Activated CD8-positive, alpha-beta memory T cell treated with anti-CD3 and anti-CD28 coated beads, Interleukin-2, amount 50 U/mL, for 48 hours (primary cell): ENCODE measurements at places on chromosomes 7 and 10.
A peak's percentile ranks its signal among the peaks of the same experiment; 100 is the strongest.

- DNase-seq = no peak
Observed at GRCh38 chr7:116569737-116570136, 44.9 kb downstream of the CAV1 start.

- DNase-seq = no peak
Observed at GRCh38 chr10:71520042-71520441, 123.3 kb downstream of the CDH23 start.

DNA sequence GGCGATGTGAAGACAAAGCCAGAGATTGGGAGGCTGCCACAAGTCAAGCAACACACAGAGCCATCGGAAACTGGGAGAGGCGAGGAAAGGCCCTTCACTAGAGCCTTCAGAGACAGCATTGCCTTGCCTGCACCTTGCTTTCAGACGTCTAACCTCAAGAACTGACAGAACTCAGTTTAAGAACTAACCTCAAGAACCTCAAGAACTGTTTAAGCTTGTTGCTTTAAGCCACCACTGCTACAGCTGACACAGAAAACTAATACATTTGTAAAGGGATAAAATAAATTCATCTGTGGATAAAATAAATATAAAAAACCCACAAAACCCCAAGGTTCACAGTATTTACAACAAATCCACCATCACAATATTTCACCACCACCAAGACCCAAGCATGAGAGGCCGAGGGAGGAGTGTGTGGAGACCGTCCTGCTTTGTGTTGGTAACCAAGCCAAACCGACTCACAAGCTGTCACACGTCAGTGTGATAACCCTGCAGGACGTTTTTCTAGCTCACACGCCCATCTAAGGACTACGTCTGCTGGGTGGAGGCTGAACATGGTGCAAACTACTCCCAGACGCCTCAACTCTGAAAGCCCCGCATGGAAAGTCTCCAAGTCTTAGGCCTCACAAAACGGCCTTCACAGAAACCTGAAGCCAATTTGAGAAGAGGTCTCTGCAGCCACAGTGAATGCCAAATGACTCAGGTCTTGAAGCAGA lies 116.8 kb downstream of the ABLIM1 start:
- DNase-seq = peak; percentile 78

DNA sequence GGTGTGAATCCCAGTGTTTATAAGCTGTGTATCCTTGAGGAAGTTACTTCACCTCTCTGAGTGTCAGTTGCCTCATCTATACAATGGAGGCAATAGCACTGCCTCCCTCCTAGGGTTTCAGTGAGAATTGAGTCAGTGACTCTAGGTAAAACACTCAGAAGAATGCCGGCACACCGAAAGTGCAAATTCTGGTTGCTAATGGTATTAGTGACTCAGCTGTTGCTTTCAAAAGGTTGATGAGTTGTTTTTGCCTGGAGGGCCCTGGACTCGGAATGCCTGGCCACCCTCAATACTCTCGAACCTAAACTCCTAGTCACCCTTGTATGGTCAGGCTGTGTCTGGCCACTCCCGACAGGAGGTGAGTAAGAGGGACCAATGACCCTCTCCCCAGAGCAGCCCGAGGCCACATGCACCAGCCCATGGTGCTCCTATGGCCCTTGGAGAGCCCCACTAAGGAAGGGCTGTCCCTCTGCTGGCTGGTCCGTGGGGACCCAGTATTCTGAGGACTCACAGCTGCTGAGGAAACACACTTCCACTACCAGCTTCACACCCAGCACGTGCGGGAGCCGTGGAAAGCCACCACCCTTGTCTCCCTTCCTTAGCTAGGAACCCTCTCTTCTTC lies 60.2 kb downstream of the CALML3 start:
- DNase-seq = no peak

DNA sequence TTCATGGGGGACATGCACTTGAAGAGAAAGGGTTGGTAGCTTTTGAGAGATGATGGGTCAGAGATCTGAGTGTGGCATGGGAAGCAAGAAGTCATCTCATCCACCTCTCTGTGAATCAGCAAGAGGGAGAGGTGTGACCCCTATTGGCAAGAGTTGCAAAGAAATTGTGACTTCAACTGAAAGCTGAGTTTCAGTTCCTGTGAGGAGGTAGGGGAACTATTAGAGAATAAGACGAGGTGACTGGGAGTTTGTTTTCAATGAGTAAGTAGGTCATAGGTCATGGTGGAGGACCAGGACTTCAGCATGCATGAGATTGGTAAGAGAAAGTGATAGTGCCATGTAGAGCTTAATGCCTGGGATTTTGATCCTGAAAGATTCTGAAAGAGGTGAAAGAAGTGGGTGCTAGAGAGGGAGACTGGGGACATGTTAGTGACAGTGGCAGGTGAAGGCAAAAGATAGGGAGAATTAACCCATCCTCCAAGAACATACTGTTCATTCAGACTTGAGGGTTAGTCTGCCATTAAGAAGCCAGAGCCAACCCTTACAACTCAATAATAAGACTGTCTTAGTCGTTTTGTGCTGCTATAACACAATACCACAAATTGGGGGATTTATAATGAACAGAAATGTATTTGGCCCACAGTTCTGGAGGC lies 75.5 kb upstream of the CAPZA2 start:
- no peak for DNase-seq

GRCh38 chr10:26738301-26738911 lies 40.9 kb downstream of the PDSS1 start:
- no peak for DNase-seq

GRCh38 chr7:16086743-16087142 lies 334.6 kb downstream of the CRPPA start:
- DNase-seq = no peak

- DNase-seq = no peak
Observed at GRCh38 chr10:126022841-126023240, 126.5 kb downstream of the FANK1 start.

- DNase-seq = no peak
Observed at GRCh38 chr7:72152161-72153131, 259.7 kb downstream of the CALN1 start.

DNA sequence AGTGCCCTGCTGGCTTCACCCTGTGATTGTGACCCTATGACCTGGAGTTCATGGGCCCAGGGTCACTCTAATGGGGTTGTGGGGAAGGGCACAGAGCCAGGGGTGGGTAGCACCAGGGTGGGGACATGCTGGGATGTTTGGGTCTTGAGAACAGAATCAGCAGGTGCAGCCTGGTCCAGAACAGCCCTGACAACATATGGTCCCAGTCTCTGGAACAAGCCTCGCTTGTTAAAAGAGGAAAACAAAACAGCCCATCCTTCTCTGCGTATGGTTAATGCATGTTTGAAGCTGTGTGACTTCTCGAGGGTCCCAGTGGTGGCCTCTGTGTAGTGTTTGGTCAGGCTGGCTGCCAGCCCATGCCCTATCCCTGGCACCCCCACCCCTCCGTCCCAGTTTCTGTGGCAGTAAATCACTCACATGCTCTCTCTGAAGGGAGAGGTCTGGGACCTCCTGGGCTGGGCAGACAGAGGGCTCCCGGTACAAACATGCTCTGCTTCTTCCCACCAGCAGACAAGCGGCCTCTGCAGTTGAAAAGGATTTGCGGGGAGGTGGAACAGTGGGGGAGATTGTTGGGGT lies 79.4 kb downstream of the FAM241B start:
- no peak for DNase-seq

DNA sequence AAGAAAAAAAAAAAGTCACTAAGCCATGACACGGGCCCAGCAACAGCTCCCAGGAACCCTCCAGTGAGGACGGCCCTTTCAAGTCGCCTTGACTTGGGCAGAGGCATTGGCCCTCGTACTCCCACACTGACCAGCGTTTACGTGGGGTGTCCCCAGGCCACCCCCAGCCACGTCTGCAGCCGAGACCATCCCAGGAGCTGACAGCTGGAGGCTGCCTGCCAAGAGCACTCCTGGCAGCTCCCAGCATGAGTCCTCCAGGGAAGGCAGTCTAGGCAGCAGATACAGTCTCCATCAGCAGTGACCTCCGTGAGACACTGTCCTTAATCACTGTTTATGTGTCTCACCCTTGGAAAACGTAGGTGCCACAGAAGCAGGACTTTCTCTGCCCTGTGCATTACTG lies 86.5 kb downstream of the PROSER2 start:
- no peak for DNase-seq

DNA sequence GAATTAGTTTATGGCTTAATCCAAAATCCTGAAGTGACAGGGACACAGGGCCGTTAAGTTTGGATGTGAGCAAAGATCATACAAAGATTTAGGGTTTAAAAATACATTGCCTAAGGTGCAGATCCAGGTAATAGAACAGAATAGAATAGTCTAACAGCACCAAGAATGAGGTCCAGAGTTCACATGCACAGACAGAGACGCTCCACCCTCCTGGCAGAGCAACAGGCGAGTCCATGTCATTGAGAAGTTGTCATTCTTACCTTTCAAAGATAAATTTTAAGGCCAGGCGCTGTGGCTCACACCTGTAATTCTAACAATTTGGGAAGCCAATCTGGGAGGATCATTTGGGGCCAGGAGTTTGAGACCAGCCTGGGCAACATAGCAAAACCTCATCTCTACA lies 209.1 kb upstream of the AUTS2 start:
- no peak for DNase-seq

GRCh38 chr7:50735333-50735732 lies 47.4 kb downstream of the GRB10 start:
- DNase-seq = no peak

DNA sequence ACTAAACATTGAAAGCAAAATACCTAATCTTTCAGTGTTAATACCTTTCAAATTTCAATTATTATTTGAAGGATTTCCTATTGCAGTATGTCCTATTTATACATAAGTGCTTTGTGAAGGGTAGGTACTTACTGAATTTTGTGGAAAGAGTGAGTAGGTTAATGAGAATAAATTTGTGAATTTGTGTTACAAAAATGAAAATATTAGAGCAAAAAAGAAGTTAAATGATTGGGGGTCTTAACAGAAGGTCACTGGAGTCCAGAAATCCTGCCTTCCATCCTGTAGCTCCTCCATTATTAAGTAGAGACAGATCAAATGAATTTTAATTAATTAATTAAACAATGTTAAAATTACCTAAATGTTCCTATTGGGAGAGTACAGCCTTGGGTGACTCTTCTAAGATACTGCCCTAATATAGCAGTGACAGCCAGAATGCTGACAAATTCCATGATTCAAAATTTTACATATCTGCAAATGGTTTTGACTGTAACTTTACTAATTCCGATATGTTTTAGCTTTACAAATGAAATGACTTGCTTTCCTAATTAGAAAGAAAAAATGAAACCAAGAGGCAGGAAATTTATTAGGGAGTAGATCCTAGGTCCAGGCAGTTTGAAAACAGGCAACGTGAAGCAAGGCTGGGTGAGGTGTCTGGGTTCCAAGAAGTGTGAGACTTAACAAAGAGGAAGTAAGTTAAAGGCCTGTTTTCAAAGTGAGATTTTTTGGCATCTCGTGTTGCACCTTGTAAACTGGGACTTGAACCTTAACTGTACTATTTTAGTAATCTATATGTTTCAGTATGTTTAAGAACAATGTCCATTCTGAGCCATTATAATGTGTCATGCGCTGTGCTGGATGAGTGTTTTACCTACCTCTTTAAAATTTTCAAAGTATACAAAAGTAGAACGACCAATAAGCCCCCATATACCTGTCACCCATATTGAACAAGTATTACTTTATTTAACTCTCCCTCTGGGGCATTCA lies 1.5 kb downstream of the PIK3CG start:
- DNase-seq = no peak

DNA sequence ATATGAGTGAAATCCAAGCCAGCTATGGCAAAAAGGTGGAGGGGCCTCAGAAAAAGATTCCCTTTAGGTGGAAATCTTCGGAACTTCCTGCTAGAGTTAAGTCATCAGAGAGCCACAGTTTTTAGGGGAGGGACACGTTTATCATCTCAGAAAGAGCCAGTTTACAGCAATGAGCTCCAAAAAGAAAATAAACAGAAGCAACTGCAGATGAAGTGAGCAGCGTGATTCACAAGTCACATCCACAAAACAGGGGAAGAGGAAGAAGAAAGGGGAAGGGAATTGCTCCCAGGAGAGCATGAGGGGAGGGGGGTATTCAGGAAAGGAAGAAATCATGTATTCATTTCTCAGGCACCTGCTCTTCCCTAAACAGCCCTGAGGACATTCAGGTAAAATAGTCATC lies 156.2 kb upstream of the FOXK1 start:
- DNase-seq = no peak

DNA sequence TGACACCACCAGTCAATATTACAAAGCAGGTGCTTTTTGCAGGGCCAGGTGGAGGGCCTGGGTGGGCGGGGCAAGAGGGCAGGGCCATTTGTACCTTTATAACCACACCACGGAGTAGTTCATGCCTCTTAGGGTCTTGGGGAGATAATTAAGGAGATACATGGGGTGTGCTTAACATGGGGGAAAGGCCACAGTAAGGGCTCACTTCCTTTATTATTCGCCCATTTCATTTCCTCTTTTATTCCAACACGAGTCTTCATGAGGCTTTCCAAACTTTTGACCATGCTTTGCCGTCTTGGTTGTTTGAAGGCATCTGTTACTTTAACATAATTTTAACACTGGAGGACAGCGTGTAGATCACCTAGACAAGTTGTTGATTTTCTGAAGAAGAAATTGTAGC lies 33.3 kb upstream of the LYZL2 start:
- no peak for DNase-seq

DNA sequence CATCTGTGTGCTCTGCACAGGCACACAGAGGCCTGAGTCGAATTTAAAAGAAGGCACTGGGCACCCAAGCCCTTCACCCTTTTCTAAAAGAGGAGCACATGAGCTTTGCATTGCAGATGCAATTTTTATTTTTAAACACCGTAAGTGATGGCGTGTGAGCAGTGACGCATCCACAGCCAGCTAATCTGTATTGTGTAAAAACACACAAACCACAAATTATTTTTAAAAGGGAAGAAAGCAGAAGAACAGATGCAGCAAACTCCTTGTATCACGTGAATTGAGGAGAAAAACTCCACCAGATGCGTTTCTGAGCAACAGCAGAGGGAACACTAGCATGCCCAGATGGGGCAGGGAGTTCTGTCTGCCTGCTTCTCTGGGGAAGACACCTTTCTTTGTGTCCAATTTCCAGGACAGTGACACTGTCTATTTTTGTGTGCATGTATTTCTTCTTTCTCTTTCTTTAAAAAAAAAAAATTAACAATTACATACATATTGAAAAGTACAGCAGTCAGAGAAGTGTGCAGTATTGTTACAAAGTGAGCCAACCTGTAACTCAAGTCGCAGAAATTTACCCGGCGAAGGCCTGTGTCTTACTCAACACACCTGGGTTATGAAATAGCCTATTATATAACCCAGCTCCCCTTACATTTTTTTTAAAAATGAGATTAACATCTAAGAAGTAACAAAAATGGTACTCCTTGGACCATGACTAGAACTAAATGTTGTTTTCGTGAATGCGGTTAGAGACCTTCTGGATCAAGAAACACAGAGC lies 39.2 kb downstream of the EEPD1 start:
- DNase-seq = no peak

GRCh38 chr10:63780101-63780500 lies 258.9 kb downstream of the REEP3 start:
- DNase-seq = no peak

DNA sequence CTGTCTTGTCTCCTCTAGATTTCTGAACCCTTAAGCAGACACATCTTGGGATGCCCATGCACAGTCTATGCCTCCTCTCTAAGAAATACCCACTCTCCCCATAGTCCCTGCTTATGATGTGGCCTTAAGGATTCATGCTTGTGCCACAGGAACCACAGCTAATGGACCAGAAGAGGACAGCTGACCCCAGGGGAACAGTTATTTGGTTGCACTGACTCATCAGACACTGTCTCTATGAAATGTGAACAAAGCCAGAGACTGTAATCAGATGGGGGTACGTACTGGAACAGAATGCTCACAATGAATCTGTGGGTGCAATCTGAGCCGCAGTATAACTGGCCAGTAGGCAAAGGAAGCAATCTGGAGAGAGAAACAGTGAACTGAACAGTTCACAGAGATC lies 121.9 kb downstream of the USP6NL start:
- no peak for DNase-seq
